ENCODE measurements at places on chromosomes 11 and 22.

- H3K27ac ChIP-seq, result peak overlapping the region; percentile 59
- H3K27me3 ChIP-seq, result no peaks in the 10 kb centered on the region
- peak; percentile 57 for DNase-seq
- peaks cover 60% of the 10 kb centered on the region for H3K4me1 ChIP-seq
- H3K4me3 ChIP-seq, result peak overlapping the region; percentile 35
- no peaks in the 10 kb centered on the region for H3K36me3 ChIP-seq
These were observed 61.0 kb downstream of the BMAL1 start for GRCh38 chr11:13338427-13339069.

- DNase-seq, result peak; percentile 63
- H3K27ac ChIP-seq, result no peak overlapping the region
- H3K36me3 ChIP-seq, result peaks cover 28% of the 10 kb centered on the region
- no peaks in the 10 kb centered on the region for H3K4me1 ChIP-seq
These were observed 20.9 kb downstream of the SERGEF start for GRCh38 chr11:17991783-17992433.

- no peak overlapping the region for H3K27ac ChIP-seq
- H3K27me3 ChIP-seq, result no peaks in the 10 kb centered on the region
- no peak for DNase-seq
- no peaks in the 10 kb centered on the region for H3K4me1 ChIP-seq
- no peak overlapping the region for H3K4me3 ChIP-seq
- H3K36me3 ChIP-seq, result no peaks in the 10 kb centered on the region
These were observed 40.3 kb upstream of the OR5D13 start for GRCh38 chr11:55732936-55733335.

DNA sequence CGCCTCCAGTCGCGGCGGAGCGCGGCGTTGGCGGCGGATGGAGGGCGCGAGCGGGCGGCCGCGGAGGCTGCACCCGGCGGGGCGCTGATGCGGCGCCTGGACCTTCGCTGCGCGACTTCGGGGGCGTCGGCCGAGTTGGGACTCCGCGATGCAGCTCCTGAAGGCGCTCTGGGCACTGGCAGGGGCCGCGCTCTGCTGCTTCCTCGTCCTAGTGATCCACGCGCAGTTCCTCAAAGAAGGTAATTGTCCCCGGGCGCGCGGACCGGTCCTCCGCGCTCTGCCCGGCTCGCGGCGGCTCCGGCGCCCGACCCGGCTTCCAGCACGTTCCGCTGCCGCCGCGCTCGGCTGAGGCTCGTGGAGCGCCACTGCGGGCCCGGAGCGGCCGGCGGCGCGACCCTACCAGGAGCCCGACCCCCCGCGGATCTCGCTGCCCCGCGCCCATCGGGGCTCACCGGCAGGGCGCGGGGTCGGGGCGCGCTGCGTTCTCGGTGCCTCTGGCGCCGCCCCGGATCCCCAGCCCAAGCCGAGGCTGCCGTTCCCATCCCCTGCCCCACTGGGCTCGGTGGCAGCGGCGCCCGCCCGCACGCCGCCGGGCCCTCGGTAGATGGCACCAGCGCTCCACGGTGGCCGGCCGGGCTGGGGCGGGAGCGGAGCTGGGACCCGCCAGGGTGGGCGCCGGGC is 1251.2 kb downstream of the BRD1 start:
- H3K4me3 ChIP-seq, result no peak overlapping the region
- no peaks in the 10 kb centered on the region for H3K4me1 ChIP-seq
- H3K27ac ChIP-seq, result no peak overlapping the region

DNA sequence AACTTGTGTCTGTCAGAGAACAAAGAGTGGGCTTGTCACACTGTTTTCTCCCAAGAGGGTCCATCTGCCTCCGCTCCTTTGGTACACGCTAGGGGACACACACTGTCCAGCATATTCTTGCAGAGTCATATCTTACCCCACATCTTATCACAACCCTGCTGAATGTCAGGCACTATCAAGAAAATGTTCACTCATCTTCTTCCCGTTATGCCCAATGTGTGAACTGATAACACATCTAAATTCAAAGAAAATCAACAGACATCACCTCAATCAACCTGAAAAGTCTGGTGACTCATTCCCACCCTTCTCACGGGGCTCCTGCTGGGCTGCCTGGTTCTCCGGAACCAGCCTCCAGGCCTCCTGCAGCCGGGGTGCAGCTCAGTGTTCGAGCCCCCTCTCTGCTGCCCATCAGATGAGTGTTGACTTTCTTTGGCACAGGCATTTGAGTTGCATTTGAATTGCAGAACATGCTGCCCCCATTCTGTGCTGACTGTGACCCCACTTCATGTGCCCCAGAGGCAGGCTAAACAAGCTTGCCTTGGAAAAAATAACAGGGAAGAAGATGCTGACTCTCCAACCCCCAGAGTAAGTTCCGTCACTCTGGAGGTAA is 19.4 kb downstream of the GRAP2 start:
- H3K4me1 ChIP-seq, result peaks cover 91% of the 10 kb centered on the region
- H3K27me3 ChIP-seq, result no peaks in the 10 kb centered on the region
- peak; percentile 80 for DNase-seq
- peaks cover under 1% of the 10 kb centered on the region for H3K36me3 ChIP-seq
- peak overlapping the region; percentile 93 for H3K27ac ChIP-seq

DNA sequence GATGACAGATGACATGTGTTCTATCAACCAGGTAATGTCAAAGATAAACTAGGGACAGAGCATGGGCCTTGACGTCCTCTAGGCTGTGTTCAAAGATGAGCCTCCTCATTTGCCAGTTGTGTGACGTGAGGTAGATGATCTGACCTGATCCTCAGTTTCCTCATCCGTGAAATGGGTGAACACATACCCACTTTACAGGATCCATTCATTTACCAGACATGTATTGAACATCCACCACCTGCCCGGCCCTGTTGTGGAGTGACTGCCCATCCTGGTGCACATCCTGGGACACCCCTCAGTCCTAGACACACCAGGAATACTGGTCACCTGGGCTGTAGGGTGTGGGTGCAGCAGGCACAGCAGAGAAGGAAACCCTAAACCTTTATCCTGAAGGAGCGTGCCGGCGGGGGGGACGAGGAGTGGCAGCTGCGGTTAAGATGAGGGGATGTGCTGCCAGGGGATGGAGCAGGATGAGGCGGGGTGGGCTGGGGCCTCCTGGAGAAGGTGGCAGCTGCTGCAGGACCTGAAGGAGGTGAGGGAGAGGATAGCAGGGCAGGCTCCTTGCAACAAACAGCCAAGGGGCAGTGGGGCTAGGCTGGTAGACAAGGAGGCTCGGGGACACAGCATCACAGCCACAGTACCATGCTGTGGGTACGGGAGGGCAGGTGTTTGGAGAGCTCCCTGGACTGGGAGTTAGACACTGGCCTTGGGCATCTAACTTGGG is 8.4 kb downstream of the CLDN5 start:
- H3K4me1 ChIP-seq, result no peaks in the 10 kb centered on the region
- H3K27me3 ChIP-seq, result no peaks in the 10 kb centered on the region
- no peak overlapping the region for H3K4me3 ChIP-seq
- no peak overlapping the region for H3K27ac ChIP-seq
- peaks cover 76% of the 10 kb centered on the region for H3K36me3 ChIP-seq

DNA sequence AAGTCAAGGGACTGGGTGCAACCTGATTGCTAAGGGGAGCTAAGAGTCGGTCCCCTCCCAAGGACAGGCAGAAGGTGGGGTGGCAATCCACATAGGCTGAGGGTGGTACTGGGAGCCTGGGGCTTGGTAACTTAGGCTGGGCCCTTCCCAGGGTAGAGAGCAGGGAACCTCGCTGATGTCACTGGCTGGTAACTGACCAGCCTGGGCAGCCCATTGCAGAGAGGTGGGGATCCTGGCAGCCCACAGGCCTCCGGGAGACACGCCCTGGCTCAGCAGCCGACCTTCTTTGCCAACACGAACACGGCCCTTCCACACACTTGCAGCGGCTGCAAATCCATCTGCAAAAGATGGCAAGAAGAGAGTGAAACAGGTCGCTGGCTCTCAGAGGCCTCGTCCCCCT is 25.4 kb downstream of the A4GALT start:
- H3K27me3 ChIP-seq, result no peaks in the 10 kb centered on the region
- H3K36me3 ChIP-seq, result no peaks in the 10 kb centered on the region
- no peaks in the 10 kb centered on the region for H3K4me1 ChIP-seq
- DNase-seq, result no peak
- no peak overlapping the region for H3K27ac ChIP-seq

GRCh38 chr11:83801799-83802198 is 515.6 kb upstream of the CCDC90B start:
- DNase-seq, result no peak
- no peak overlapping the region for H3K4me3 ChIP-seq

GRCh38 chr22:20178915-20179227 is 28.0 kb upstream of the CCDC188 start:
- H3K27ac ChIP-seq, result no peak overlapping the region
- H3K36me3 ChIP-seq, result no peaks in the 10 kb centered on the region
- H3K4me3 ChIP-seq, result no peak overlapping the region
- H3K27me3 ChIP-seq, result no peaks in the 10 kb centered on the region
- DNase-seq, result no peak

- H3K4me1 ChIP-seq, result no peaks in the 10 kb centered on the region
- no peak overlapping the region for H3K27ac ChIP-seq
- no peaks in the 10 kb centered on the region for H3K36me3 ChIP-seq
- peaks cover 13% of the 10 kb centered on the region for H3K27me3 ChIP-seq
- H3K4me3 ChIP-seq, result no peak overlapping the region
These were observed 51.5 kb upstream of the FGF3 start for GRCh38 chr11:69870766-69871165.

DNA sequence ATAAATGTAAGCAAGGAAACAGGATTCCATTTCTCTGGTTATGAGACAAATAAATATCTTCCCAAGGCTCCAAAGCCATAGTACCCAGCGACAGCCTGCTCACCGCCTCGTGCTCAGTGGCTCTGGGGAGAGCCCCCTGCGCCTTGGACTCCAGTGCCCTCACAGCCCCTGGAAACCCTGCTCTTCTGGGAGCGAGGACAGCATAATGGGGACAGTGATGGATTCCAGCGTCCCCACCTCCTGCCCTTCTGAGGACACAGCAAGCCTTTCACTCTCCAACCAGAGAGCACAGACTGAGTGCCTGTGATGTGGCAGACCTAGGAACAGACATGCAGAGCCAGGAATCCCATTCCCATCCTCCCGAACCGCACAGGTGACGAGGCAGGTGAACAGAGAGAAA is 660.8 kb downstream of the TBC1D22A start:
- H3K4me1 ChIP-seq, result no peaks in the 10 kb centered on the region
- peaks cover 17% of the 10 kb centered on the region for H3K27me3 ChIP-seq

- no peak overlapping the region for H3K4me3 ChIP-seq
- peaks cover 13% of the 10 kb centered on the region for H3K27me3 ChIP-seq
- DNase-seq, result no peak
- H3K4me1 ChIP-seq, result peaks cover 12% of the 10 kb centered on the region
These were observed 91.9 kb upstream of the MS4A8 start for GRCh38 chr11:60607483-60607882.

DNA sequence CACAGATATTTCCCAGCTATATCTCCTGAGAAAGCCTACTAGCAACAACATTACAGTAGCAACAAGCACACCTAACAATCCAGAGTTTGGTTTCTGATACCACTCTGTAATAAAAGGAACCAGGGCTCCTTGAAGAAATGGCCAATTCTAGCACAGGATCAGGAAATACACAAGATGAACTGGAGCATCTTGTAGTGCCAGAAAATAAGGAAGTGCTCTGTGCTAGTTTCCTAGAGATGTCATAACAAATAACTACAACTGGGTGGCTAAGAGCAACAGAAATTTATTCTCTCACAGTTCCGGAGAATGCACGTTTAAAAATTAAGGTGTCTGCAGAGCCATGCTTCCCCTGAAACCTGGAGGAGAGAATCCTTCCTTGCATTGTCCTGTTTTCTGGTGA is 217.8 kb downstream of the KIRREL3 start:
- no peak for DNase-seq
- H3K27ac ChIP-seq, result no peak overlapping the region
- H3K4me3 ChIP-seq, result no peak overlapping the region

- peaks cover 2% of the 10 kb centered on the region for H3K27me3 ChIP-seq
- H3K36me3 ChIP-seq, result no peaks in the 10 kb centered on the region
- H3K4me1 ChIP-seq, result no peaks in the 10 kb centered on the region
- no peak overlapping the region for H3K27ac ChIP-seq
These were observed 380.6 kb downstream of the CTTN start for GRCh38 chr11:70778883-70779282.

GRCh38 chr11:70901951-70902521 is 350.3 kb downstream of the SHANK2 start:
- peaks cover 2% of the 10 kb centered on the region for H3K27me3 ChIP-seq
- no peak overlapping the region for H3K27ac ChIP-seq
- H3K4me1 ChIP-seq, result no peaks in the 10 kb centered on the region
- no peak for DNase-seq
- H3K4me3 ChIP-seq, result no peak overlapping the region

GRCh38 chr22:36180038-36180880 is 19.7 kb upstream of the APOL3 start:
- H3K36me3 ChIP-seq, result peaks cover 2% of the 10 kb centered on the region
- no peak overlapping the region for H3K4me3 ChIP-seq
- no peak overlapping the region for H3K27ac ChIP-seq
- peak; percentile 92 for DNase-seq
- H3K4me1 ChIP-seq, result peaks cover 10% of the 10 kb centered on the region

- H3K27ac ChIP-seq, result no peak overlapping the region
- H3K4me1 ChIP-seq, result peaks cover 64% of the 10 kb centered on the region
- no peaks in the 10 kb centered on the region for H3K27me3 ChIP-seq
- no peak overlapping the region for H3K4me3 ChIP-seq
These were observed 16.7 kb downstream of the CRKL start for GRCh38 chr22:20933910-20934309.

DNA sequence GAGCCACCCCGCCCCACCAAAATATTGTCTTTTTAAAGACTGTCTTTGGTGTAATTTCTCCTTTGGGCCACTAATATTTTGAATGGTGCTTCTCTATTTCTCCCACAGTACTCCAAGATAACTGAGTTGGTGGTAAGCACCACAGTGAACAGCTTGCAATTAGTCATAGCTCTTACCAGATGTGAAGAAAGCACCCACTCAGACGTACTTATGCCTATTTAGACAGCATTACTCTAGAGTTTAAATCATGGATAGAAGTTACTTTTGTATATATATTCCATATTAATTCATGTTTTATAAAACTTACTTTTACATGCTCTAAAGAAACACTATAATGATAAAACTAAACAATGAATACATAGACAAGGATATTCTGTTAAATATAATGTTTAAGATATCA is 12.7 kb downstream of the ANO3 start:
- no peak for DNase-seq
- no peak overlapping the region for H3K27ac ChIP-seq
- H3K4me1 ChIP-seq, result no peaks in the 10 kb centered on the region

DNA sequence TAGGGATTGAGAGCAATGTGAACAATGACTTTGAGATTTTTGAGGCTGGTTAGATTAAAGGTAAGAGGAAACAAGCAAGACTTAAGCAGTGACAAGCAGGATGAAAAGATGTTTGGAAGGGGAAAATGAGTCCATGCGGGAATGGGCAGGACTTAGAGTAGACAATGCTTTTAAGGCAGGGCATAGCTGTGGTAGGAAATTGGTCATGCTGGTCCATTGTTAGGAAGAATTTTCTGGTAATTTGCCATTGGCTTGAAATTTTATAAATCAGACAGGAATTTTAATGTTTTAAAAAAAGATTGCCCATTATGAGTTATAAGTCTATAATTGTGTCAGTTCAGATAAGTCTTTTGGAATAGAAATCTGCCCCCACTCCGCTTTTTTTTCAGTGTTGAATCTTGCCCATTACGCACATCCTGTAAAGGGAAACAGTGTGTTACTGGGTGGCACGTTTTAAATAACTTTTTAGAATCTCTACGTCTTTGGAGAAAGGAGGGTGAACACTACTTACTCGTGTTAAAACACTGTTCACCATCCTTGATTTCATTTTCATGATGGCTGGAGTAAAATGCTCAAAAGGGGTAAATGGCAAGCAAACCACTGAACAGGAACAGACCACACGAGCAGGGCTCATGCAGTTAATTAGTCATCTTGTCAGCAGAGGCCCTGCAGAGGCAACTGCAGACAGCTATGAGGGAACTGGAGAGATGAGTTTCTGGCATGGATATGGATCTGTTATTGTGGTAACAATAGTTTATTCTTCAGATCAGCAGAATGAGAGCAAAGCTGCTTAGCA is 25.0 kb downstream of the SWAP70 start:
- H3K4me3 ChIP-seq, result no peak overlapping the region
- peaks cover 5% of the 10 kb centered on the region for H3K4me1 ChIP-seq
- no peak overlapping the region for H3K27ac ChIP-seq

Measured in activated CD4-positive, alpha-beta T cell treated with anti-CD3 and anti-CD28 coated beads for 36 hours (primary cell).